Mammary epithelial cell (primary cell): ENCODE measurements at places on chromosomes 16 and 17.

- no peak for DNase-seq
Observed at GRCh38 chr16:60905811-60906210, 1130.4 kb downstream of the CDH8 start.

- peak; percentile 97 for DNase-seq
Observed at GRCh38 chr16:88264641-88265285, 118.0 kb upstream of the ZNF469 start.

GRCh38 chr17:58153046-58153445, 4.9 kb downstream of the OR4D1 start:
- no peak for DNase-seq

GRCh38 chr16:89984216-89984615, 35.0 kb downstream of the DBNDD1 start:
- DNase-seq = no peak

DNA sequence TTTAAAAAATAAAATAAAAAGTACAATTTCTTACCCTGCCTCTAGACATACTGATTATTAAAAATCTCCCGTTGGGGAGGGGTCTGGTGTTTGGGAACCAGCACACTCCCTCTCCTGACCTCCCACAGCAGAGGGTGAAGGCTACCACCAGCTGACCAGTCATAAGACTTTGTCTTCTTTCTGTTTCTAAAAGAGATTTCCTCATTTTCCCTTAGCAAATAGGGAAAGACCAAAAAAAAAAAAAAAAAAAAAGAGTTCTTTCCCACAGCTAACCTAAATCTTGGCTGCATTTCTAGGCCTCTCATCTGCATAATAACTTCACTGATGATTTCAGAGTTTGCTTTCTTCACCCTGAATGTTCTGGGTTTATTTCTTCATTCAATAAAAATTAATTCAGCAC, 30.3 kb downstream of the CDK5RAP3 start:
- DNase-seq = no peak

GRCh38 chr17:58666858-58667267, 25.0 kb downstream of the TEX14 start:
- no peak for DNase-seq

DNA sequence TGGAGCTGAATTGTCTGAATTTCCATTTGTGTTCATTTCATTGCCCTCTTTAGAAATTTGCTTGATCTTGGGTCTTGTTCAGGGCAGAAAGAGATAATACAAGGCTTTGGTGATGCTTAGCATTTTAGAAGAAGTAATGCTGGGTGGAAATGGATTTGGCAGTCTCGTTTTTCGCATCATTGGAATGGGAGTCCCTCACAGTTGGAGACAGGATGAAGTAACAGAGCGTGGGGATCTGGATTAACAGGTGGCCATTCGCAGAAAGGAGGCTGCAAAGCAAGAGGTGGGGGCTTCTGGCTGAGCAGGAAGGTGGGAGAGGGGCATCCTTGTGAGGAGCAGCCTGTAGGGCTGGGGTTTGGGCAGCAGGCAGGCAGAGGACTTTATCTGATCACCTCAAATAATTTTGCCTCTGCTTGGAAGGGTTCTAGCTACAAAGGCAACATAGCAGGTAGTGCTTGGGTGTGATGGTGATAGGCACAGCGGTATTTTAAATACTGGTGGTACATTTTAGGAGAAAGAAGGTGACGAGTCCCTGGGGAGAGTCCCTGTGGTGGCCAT, 17.0 kb downstream of the KSR1 start:
- DNase-seq = no peak

DNA sequence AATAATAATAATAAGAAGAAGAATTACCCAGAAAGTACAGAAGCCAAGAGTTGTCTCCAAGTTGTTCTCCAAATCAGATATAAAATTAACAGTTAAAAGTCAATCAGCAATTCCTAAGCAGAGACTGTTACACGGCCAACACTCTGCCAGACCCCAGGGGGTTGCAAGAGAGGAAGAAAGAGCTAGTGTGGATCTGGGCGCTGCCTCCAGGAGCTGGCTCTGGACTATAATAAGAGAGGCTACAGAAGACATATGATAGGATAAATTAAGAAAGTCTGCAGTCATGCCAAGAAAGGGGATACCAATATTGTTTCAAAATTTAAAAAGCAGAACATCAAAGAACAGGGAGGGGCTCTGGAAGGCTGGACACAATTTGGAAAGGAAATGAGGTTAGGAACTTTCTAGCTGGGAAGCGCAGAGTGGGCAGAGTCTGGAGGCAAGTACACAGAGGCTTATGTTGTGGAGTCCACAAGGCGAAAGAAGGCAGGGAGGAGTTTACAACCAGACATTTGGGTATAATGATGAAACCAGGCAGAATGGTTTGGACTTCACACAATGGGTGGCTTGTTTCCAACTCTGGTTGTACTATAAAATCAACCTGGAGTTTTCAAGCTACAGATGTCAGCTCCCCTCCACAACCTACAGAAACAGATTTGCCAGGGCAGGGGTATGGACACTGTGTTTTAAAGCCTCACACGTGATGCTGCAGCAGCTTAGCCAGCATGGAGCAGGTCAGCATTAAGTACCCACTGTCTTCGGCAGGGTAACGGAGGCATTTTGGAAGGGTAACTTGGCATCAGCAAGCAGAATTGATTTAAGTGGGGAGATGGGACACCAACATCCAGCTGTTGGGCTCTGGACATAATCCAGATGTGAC, 49.4 kb downstream of the SLC39A11 start:
- peak; percentile 27 for DNase-seq
